Kidney capillary endothelial cell (primary cell): ENCODE measurements at places on chromosomes 5 and 9.

DNA sequence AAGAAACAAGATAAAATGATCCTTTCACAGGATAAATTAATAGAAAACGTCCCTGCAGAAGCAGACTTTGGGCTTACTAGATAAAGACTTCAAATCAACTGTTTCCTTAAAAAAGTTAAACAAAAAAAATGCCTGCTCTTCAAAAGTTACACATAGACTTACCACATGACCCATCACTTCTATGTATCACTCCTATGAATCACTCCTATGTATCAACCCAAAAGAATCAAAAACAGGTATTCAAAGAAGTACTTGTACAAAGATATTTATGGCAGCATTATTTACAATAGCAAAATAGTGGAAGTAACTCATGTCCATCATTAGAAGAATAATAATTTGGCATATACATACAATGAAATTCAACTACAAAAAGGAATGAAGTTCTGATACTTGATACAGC lies 56.3 kb upstream of the PRDM9 start:
- no peak for DNase-seq

GRCh38 chr9:120926397-120926928 lies at the start of gene TRAF1:
TRAF1 (minus strand) TSS chr9:120926796; CDS start chr9:120926075, 721 bp downstream.
- no peak for DNase-seq

DNA sequence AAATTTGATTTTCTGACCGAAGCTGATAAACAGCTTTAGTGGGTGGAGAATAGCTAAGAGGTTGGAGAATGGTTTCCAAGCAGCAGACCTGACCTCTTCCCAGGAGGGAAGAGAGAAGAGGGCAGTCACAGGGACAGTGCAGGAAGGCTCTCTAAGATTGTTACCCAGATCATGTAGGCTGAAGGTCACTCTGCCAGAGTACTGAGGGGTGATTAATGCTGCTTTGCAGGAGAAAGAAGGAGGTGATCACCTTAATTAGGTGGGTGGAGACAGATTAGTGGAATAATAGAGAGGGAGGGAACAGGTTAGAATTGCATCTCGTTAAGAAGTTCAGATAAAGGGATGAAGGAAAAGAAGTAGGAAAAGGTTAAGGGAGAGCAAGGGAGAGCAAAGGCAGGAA lies 440.5 kb downstream of the BRINP1 start:
- DNase-seq = no peak

DNA sequence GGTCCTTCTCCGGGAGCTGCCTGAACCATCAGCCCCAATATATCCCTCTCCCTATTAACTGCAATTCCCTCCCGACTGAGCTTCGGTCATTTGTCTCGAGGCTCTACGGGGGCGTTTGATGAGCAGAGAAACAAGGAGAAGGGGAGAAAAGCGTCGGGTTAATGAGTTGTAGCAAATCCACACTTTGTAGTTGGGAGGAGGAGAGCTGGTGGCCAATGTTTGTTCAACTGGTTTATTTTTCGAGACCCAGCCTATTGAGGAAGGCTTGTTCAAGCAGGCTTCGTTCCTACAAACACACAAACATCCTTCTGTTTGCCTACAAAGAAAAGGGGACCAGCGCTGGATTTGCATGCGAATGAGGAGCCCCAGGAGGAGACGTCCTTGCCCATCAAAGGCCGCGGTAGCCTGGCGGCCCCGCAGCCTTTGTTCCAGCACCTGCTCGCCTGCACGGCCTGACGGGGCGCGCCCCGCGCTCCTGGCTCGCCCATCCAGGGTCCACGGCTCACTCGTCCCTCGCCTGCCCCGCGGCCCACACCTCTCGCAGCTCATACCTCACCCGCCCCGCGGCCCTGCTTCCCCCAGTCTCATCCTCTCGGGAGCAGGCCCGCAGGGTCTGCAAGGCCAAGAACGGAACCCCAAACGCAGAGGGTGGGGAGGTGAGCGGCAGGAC lies 4.6 kb downstream of the FOXD1 start:
- DNase-seq = no peak

DNA sequence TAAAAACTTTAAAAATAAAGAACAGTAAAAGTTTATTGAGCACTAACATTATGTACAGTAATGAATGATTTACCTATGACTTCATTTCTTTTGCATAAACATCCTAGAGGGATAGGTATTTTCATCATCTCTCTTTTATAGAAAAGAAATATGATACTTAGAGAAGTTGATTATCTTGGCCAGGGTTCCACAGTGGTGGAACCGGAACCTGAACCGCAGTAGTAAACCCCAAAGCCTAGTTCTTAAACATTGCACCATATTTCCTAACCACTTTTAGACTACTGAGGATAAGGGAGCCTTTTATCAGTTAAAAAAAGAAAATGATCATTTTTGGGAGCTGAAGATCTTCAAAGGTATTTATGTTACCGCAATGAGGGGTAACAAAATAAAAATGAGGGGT lies 205.7 kb upstream of the SGCD start:
- no peak for DNase-seq

GRCh38 chr5:172929371-172929838 lies 29.8 kb upstream of the RPL26L1 start:
- peak; percentile 74 for DNase-seq

DNA sequence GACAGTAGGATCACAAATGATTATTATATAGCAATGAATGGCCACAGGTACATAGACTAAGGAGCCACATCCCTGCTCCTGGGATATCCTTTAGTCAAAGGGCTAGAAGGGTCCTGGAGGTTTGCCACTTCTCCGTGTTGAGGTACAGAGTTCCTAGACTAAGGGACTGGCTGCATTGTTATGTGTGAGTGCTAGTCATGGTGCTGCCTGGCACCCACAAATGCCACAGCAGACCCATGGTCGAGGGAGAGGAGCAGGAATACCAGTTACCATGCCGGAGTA lies 47.4 kb downstream of the EXOSC2 start:
- DNase-seq = no peak

DNA sequence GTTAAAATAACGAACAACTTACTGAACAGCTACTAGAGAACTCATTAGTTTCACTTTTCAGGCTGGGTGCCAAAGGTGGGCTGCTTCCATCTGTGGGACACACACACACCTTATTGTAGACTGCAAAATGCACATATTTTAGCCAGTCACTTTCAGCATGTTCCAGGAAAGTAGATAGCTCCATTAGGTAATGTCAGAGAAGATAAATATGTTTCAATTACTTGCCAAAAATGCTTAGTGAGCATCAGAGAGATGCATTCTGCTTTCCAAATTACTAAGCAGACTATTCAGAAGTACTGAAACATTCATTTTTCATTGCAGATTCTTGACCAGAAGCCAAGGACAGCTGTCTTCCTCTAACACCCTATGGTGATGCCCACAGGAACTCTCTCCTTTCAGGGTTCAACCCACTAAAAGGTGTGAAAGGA lies 56.2 kb upstream of the APC start:
- DNase-seq = no peak

GRCh38 chr9:38359297-38359653 lies 33.2 kb upstream of the ALDH1B1 start:
- no peak for DNase-seq

GRCh38 chr9:73152953-73153352 lies 1.3 kb downstream of the ANXA1 start:
- DNase-seq = no peak

- DNase-seq = no peak
Observed at GRCh38 chr5:6495433-6496206, 47.0 kb downstream of the UBE2QL1 start.

DNA sequence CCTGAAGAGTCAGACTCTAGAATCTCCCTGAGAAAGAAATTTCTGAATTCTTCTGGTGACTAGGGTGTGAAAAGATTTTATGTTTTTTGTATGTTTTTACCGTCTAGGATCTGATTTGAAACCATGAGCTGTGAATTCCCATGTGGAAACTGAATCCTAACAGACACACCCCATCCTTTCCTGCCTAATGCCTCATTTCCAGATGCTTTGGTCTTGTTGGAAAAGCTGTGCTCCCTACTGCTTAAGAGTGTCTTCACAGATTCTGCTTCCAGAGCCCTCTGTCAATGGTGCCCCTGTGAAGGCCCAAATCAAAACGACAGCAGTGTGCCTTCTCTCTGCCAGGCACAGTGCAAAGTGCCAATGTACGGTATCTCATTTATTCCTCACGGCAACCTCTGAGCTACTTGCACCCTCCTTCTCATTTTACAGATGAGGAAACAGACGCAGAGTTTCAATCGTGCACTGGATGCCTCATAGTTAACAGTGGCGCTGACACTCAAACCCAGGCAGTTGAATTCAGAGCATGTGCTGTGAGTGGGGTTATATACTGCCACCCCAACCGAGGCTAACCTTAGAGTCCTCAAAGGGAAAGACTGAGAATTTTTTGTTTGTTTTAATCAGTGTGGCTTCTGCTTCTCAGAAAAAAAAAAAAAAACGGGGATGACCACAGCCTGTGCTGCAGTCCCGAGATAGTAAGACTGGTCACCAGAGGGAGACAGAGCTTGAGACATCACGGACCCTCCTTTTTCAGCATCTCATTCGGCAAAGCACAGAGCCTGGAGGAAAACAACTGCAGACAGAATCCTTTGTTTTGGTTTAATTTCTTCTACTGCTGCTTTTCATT lies 188.4 kb downstream of the SNCAIP start:
- DNase-seq = peak; percentile 10

DNA sequence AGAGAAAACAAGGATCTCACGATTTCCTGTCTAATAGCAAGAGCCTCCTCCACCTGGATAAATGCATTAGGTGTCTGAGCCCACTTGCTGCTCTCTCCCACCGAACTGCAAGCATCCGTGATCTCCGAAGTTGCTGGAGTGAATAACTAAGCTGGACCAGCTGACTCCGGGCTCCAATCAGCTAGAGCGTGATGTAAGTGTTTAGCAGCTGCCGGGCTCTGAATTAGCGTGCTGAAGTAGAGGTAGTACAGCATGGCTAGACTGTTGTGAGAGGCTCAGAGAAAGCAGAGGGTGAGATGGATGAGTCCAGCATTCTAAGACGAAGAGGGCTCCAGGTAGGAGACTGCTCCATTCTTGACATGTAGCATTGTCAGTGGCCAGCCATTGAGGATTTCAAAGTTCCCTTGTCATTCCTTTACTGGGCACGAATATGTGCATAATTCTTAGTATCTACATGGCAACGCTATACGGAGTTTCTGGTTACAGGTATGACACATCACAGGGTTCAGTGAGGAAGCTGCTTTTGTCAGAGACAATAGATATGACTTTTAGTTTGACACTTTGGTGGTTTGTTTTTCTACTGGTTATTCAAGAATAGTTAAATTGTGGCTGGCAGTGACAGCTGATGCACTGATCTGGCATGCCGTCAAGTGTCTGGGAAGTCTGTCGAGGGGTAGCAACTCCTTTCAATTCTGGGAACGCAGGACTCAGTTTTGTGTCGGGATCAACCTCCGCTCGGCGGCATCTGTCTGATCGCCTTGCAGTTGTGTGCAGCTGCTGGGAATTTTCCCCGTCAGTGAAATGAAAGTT lies 232.6 kb downstream of the MAST4 start:
- DNase-seq = peak; percentile 86

GRCh38 chr5:116377276-116378006 lies 197.2 kb downstream of the SEMA6A start:
- no peak for DNase-seq

DNA sequence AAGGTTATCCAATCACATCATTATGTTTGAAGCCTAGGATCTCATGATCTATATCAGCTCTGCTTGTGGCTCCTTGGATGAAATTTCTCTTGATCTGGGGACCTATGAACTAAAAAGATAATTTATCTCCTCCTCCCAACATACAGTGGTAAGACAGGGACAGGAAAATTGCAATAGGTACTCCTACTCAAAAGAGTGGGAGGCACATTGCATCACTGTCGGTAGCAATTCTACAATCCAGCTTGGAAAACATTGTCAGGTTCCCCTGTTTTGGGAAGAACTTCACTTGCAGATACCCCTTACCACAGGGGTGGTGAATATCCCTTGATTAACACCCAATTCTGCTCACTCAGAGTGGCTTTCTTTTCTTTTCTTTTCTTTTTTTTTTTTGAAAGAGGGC lies 107.7 kb downstream of the HSPA4 start:
- DNase-seq = no peak

GRCh38 chr5:59186623-59187022 lies 603.7 kb downstream of the RAB3C start:
- no peak for DNase-seq

- DNase-seq = peak; percentile 83
Observed at GRCh38 chr5:43066799-43067741, 27.0 kb upstream of the ANXA2R start.

- DNase-seq = no peak
Observed at GRCh38 chr5:154394307-154394706, 51.5 kb upstream of the SAP30L start.

DNA sequence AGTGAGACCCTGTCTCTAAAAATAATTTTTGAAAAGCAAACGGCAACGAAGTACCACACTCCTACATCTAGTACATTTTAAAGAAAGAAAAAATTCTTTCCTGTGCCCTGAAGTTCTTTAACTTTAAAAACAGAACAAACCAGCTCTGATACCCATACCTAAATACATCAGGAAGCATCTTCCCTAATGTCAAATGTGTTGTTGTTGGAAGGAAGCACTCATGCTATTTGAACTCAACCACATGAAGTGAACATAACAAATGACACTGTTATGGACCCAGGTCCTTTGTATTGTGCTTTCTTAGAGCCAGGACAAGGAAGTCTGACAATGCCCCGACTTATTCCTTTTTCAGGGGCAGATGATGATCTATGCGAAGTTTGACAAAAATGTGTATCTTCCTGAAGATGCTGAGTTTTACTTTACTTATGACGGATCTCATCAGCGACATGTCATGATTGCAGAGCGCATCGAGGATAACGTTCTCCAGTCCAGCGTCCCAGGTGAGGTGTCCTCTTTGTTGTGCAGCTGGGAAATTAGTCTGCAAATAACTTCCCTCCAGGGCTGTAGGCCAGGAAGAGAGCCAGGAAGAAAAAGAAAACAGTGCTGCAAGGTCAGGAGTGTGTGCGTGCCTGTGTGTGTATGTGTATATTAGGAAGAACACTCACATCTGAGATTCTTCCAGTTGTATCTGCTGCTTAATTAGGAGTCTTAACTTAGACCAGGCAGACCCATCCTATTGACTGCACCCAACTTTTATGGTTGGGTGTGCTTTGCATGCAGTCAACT lies 123.7 kb downstream of the ARHGEF28 start:
- DNase-seq = peak; percentile 27

GRCh38 chr9:29668732-29669131 lies 2095.5 kb upstream of the C9orf72 start:
- no peak for DNase-seq

DNA sequence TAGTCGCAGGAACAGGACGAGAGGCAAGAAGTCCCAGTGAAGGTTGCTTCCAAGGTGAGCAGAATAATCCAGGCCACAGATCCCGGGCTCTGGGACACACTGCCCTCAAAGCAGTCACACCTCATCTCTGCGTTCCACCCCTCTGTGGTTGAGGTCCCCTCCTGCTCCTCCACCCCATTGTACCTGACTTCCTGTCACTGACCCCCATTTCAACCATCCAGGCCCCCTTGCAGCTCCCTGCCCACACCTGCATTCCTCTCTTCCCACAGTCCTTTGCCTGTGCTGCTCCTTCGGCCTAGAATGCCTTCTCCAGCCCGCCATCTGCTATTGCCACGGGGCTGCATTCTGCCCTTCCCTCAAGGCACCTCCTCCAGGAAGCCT lies 73.5 kb downstream of the PAX5 start:
- DNase-seq = no peak
